ENCODE measurements at places on chromosomes 6 and 20. TPM values are rescaled to one million over a fixed set of nuclear protein-coding genes. Genes with fewer than 3 reads are reported as not detected.

DNA sequence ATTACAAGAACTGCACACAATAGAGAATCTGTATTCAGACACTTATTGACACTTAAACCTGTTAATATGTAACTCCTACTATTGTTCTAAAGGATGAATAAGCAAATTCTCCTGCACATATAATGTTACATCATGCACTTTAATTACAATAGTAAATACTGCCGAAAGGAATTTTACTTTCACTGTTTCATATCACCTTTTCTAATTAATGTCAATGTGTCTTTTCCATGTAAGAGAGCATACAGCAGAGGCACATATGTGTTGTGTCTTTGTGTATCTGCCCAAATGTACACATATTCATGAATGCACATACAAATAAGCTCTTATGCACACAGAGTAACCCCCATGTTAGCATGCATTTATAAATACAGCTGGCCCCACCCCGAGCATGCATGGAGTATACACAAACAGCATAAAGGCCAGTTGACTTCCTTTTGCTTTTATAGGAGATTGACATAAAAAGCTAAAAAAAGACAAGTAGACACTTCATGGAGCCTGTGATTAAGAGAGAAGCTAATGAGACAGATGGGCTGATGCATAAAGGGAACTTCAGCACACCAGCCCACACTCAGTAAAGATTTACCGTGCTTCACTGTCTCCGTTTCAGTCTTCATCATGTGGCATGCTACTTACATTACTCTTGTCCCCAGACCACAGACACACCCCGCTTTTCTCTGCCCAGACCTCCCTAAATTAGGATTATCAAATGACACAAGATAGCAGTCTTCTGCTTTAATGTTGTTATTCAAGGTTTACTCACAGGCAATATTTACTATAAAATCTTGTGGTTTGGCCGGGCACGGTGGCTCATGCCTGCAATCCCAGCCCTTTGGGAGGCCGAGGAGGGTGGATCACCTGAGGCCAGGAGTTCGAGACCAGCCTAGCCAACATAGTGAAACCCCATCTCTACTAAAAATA lies 184.6 kb downstream of the ATXN1 start:
- no peak for DNase-seq

Gene DEFB123
- not detected for total RNA-seq

GRCh38 chr6:3367630-3368029 lies 89.2 kb downstream of the SLC22A23 start:
- no peak for DNase-seq

GRCh38 chr20:40176098-40176841 lies 512.8 kb downstream of the MAFB start:
- DNase-seq = no peak

DNA sequence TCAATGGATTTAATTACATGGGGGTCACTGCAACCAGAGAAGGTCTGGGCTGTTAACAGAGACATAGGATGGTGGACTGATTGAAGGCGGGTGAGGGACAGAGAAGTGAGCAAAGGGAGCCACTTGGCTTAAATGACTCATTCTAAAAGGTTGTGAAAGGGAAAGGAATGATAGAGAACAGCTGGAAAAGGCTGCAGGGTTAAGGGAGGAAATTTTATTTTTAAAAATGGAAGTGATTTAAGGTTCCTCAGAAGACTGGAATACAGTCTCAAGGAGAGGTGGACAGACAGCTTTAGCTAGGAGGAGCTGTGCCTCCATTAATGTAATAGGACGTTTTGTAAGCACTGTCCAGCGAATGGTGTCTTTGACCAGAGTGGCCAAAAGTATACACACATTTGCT lies 46.7 kb downstream of the RGS17 start:
- DNase-seq = no peak

DNA sequence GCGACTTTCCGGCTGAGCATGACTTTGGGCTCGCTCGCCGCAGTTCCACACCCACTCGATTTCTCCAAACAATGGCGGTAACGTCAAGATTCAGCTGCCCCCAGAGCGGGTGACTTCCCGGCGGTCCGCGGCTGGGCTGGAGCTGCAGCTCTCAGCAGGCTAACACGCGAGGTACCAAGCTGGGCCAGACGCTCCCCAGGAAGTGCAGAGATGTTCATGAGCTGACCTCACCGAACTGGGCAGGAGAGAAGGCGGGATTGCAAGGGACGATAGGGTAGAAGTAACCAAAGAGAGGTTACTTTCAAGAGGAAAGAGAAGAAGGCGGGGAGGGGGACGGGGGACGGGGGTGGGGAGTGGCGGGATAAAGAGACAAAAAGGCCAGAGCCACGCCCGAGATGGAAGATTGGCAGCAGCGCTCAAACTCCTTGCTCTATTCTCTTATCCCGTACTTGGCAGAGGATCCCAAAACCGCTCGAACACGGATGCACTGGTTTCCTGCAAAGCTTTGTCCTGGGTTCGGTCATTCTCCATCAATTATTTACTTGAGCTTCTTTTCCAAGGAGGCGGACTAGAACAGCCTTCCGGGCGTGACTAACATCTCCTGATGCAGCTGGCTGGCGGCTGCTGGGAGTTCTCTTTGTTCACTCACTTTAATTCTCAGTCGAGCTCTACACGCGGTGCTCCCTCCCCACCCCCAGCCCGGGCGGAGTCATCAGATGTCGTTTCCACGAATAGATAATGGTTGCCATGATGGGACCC lies at the start of gene MTCL3:
Gene MTCL3 (minus strand): TSS at position 626 of the 759 bp plus-strand sequence.
- DNase-seq = no peak

GRCh38 chr6:121531658-121532169 lies 96.3 kb downstream of the GJA1 start:
- DNase-seq = no peak

GRCh38 chr6:8674126-8674525 lies 238.8 kb upstream of the SLC35B3 start:
- DNase-seq = no peak

- DNase-seq = no peak
These were observed 6.1 kb downstream of the UQCC2 start for GRCh38 chr6:33705268-33705885.

DNA sequence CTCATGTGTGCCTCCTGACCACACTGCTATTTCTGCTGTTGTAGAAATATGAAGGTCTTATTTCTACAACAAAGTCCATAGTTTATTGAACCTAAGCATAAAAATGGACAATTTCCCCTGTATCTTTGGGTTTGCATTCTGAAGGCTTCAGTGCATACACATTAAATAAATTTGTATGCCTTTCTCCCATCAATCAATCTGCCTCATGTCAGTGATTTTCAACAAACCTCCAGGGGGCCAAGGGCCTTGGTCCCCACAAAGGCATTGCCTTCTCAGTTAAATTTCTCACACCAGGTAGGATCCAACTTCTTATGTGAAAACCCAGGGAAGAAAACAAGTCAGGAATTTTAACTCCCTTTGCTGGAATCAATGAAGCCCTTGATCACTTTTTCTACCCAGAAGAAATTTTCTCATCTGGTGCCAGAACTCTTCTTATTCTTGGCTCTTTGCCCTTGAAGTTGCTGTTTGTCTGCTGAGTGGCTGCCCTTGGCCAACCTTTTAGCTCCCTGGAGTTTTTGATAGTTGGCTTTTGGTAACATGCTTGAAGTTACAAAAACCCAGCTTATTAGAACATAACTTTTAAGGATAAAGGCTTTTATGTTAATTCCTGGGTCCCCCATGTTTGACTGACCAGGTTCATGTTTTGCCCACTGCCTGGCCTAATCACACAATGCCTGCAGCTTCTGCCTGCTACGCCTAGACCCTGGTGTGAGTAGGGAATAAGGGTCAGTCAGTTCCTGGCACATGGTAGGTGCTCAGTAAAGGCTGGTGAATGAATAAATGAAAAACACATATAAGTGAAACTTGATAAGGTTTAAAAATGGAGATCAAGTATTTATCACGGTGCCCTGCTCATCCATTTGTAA lies 37.0 kb downstream of the SHLD1 start:
- DNase-seq = no peak

DNA sequence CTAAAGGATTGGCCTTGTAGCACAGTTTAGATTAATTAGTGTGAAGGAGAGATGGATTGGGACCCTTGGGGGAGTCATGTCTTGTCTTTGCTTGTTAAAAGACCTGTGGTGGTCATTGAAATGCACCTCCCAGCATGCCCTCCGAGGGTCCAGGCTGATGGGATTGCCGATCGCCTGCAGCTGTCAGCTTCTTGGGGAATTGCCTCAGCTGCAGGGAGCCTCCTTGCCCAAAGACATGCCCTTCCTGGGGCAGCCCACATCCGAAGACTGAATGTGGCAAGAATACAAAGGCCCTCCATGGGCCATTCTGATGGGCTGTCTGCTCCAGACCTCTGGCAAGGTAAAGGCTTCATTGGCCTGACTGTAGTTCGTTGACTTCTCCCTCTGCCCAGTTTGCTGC lies 150.7 kb downstream of the FARS2 start:
- no peak for DNase-seq

DNA sequence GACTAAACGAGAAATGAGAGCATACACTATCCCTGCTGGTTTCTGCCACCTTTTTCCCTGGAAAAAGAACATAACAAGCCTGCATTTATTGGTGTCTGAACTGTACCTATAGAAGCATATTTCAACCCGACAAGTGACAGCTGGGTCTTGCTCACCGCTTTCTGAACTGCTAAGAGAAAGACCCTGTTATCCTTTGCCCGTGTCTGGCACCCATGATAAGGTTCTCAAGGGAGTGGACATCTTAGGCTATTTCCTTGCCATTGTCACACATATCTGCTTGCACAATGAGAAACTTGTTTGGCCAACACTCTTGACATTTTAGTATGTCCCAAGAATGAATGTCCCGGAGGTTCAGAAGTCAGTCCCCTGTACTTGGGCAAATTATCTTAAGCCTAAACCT lies 19.3 kb downstream of the RIPOR2 start:
- no peak for DNase-seq

GRCh38 chr20:59788811-59789397 lies 144.5 kb downstream of the SYCP2 start:
- DNase-seq = no peak

- no peak for DNase-seq
These were observed 13.6 kb downstream of the SERPINB6 start for GRCh38 chr6:2957696-2958330.

- peak; percentile 48 for DNase-seq
These were observed at the start of gene NECAB3 for GRCh38 chr20:33674294-33675135. Gene NECAB3, minus strand, starts transcription at chr20:33674428. Its CDS starts 76 bp downstream, at chr20:33674352.

Gene LIME1
- 26.5 TPM for total RNA-seq

DNA sequence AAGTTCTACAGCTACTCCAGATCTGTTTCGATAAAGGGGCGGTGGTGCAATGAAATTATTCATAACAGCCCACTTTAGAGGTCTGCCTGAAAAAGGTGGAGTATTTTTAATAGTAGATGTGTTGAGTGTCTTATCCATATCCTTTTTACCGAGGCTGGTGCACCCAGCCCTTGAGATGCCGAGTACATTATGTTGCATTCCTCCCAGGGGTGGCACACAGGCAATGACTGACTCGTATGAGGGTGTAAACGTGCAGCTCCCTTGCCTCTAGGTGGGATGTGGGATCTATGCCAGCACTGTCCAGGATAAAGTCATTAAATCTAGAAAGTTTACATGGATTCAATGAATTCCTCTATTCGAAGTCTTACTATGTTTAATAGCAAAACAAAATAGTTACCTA lies 355.6 kb downstream of the PLCB1 start:
- DNase-seq = no peak

DNA sequence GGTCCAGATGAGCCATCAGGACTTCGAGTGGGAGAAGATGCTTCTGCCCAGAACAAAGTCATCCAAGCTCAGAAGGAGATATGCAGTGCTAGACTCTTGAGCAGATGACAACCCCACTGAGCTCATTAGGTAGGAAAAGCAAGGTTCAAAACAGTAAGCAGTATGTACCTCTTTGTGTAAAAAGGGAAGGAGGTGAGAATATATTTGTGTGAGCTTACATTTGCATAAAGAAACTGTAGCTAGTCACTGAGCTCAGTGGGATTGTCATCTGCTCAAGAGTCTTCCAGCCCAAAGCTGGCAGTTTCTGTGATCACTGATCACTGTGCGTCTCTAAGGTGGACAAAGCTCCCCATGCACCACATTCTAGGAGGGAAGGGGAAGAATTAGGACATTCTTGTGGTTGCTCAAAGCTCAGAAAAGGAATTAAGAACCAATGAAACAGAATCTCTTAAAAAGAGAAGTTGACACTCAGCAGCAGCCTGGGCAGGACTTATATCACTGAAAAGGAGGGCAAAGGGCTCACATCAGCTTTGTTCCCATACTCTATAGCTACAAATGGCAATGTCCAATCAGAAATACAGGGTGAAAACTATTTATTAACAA lies 90.0 kb upstream of the MAFB start:
- DNase-seq = no peak

Gene XPO5
- total RNA-seq = 11.9 TPM

GRCh38 chr6:122710908-122711635 lies 68.4 kb upstream of the FABP7 start:
- no peak for DNase-seq

- no peak for DNase-seq
These were observed 122.1 kb upstream of the BCLAF1 start for GRCh38 chr6:136411453-136412354.

GRCh38 chr6:148487461-148487860 lies 144.8 kb downstream of the SASH1 start:
- no peak for DNase-seq

Gene CD40
- 33.3 TPM for total RNA-seq

GRCh38 chr6:109678240-109678639 lies 12.8 kb downstream of the AK9 start:
- DNase-seq = no peak

Gene C4B
- 44.3 TPM for total RNA-seq

- no peak for DNase-seq
These were observed 6.7 kb downstream of the FLOT1 start for GRCh38 chr6:30735668-30736314.

DNA sequence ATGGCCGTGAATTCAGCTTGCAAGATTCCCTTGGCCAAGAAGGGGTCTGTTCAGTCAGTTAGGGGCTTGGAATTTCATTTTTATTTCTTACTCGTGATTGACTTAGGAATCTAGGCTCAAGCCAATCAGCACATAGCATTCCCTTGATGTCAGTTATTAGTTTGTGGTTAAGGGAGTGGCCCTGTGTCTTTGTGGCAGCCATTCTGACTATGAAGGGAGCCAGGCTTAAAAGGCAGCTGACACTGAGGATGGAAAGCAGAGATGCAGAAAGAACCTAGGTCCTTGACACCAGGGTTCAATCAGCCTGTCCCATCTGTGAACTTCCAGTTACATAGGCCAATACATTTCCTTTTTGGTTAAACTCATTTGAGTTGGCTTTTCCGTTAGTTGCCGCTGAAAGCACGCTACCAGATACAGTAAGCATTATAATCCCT lies 48.1 kb downstream of the MCUR1 start:
- DNase-seq = no peak

- no peak for DNase-seq
These were observed 14.7 kb upstream of the SLPI start for GRCh38 chr20:45269056-45269455.

Gene ZFP57
- total RNA-seq = not detected

- DNase-seq = no peak
These were observed 11.2 kb downstream of the ZBTB2 start for GRCh38 chr6:151379933-151380847.

- DNase-seq = no peak
These were observed 70.2 kb downstream of the SNX9 start for GRCh38 chr6:157893238-157893637.

- DNase-seq = no peak
These were observed 93.8 kb downstream of the ATXN1 start for GRCh38 chr6:16667509-16667908.

Gene PRKN
- total RNA-seq = 10.4 TPM

Gene OR2H1
- not detected for total RNA-seq

- DNase-seq = no peak
These were observed 400.2 kb downstream of the QKI start for GRCh38 chr6:163814494-163815364.

All from thoracic aorta (tissue), 2 donors.